Activated CD4-positive, alpha-beta T cell treated with anti-CD3 and anti-CD28 coated beads, Interleukin-2, amount 50 U/mL, for 1 hour (primary cell): ENCODE measurements at places on chromosomes 12 and 14.

DNA sequence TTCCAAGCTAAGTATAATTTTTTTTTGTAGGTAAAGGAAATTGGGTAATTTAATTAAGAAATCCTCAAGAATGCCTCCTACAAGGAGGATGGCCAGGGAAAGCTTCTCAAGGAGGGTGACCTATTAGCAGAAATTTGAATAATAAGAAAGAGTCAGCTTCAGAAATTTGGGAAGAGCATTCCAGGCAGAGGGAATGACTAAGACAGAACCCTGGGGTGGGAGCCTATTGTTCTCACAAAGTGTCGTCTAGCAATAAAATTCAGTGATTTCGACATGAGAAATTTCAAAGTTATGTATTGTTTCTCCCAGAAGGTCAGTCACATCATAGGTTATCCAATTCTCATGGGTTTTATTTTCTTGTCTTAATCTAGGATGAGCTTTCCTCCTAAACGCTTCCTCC lies 1168.4 kb downstream of the AACS start:
- no peak for DNase-seq

DNA sequence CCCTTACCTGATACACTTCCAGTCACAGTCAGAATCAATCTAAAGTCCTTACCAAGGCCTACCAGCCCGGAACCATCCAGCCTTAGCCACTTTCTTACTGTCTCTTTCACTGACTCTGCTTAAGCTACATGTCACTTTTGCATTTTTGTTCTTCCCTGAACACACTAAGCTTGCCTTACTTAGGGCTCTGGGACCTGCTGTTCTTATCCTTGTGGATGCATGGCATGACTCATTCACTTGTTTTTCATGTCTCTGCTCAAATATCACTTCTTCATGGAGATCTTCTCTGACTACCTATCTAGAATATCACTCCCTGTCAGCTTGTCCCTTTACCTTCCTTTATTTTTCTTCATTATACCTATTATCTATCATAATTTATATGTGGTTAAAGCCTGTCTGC lies 65.6 kb upstream of the ZDHHC17 start:
- DNase-seq, result no peak

DNA sequence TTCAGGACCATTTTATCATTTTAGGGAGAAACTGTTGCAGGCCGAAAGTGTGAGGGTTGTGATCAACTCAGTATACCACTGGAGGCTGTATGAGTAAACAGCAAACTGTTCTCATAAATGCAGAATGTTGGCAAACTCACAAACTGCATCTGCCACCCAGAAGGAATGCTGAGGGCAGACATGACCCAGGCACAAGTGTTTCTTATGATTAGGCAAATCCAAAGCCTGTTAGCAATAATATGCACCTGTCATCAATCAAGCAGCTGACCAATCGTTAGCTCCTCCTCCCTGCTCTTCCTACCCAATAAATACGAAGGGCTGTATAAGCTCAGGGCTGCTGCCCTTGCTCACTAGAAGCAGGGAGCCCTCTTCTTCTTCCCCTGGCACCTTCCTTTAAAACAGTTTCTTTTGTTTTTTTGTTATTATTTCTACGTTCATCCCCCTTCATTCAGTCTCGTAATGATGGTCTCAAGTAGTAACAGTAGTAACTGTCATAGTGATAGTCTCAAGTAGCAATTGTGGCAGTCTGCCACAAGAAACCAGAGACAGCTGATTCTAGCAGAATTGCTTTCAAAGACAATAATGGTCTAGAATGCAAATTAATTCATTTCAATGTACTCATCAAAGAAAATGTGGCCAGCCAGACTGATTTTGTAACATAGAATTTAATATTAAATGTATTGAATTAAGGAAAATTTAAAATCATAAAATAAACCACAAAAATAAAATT lies 15.2 kb upstream of the CCDC175 start:
- DNase-seq, result no peak

- DNase-seq, result no peak
Observed at GRCh38 chr12:92288561-92288960, 142.9 kb upstream of the BTG1 start.

DNA sequence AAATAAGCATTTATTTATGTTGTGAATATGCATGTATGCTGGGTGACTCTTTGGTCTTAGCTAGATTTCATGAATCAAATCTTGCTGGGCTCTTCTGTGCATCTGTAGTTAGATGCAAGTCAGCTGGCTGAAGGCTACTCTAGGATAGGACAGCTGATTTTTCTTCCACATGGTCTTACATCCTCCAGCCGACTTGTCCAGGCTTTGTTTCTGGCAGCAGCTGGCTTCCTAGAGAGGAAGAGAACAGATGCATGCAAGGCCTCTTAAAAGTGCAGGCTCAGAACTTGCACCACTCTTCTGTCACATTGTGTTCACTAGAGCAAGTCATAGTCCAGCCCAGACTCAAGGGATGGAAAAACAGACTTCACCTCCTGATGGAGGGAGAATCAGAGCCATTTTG lies 435.4 kb upstream of the STXBP6 start:
- no peak for DNase-seq

DNA sequence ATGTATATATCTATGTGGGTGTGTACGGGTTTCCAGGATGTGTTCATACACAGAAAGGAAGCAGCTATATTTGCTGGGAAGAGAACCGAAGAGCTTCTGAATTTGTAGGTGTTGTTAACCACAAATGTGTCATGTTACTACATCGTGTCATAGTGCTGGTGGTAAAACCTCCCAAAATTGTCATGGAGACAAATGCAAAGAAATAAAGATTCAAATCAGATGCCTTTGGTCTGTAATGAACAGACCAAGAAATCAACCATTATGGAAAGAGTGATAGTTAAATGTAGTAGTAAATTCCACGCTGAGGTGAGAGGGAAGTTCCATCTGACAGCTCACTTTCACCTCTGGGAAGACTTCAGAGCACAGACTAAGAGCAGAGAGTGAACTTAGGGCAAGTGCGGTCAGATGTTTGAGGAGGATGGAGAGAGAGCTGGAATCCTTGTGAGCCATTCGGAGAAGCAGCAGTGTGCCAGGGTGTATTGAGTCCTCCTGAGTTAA lies 487.5 kb downstream of the TMEM121 start:
- DNase-seq, result no peak

DNA sequence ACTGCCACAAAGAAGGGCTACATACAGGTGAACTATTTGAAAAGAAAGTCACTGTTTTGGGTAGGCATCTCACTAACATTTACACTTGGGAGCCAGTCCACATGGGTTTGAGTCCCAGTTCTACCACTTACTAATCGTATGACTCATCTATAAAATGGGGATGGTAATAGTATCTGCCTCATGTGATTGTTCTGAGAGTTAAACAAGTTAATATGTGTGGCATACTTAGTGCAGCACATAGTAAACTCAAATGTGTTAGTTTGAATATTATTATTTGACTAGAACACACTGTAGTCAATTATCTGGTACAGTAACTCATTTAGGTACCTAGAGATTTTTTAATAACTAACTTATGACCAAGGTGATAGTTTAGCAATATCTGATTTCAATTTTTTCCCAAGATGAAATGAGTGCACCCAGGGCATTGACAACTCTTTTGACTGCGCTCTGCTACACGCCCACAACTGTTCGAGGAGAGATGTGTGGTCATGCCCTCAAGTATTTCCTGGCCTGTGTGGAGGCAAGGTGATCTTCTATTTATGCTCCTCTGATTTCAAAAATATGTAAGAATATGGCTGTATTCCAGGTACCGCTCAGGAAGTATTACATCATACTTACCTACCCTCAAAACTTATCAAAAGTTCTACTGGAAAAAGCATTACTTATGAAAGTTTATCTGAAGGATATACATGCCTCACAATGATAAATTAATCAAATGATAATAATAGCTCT lies 210.6 kb upstream of the EGLN3 start:
- DNase-seq, result no peak

GRCh38 chr14:89296281-89296745 lies 120.7 kb downstream of the FOXN3 start:
- DNase-seq, result no peak

DNA sequence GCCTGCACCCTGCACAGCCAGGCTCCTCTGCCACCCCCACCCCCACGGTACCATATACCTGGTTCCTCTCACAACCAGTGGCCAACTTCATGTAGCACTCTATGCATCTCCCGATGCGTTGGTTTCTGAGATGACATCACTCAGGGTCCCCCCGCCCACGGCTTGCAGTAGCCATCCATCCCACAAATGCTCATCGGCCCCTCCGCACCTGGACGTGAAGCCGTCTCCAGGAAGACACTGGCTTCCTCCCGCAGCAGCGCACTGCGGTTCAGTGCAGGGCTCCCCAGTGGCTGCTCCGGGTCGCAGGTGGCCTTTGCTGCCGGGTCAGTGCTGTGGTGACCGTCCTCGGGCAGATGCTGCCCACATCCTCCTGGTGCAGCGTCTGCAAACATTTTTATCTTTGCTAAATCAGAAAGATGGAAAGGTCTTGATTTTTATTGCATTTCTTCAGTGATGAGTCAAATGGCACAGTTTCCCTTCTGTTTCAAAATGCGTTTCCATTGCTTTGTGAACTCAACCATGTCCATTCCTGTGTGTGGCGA lies 27.5 kb upstream of the MMP17 start:
- no peak for DNase-seq

DNA sequence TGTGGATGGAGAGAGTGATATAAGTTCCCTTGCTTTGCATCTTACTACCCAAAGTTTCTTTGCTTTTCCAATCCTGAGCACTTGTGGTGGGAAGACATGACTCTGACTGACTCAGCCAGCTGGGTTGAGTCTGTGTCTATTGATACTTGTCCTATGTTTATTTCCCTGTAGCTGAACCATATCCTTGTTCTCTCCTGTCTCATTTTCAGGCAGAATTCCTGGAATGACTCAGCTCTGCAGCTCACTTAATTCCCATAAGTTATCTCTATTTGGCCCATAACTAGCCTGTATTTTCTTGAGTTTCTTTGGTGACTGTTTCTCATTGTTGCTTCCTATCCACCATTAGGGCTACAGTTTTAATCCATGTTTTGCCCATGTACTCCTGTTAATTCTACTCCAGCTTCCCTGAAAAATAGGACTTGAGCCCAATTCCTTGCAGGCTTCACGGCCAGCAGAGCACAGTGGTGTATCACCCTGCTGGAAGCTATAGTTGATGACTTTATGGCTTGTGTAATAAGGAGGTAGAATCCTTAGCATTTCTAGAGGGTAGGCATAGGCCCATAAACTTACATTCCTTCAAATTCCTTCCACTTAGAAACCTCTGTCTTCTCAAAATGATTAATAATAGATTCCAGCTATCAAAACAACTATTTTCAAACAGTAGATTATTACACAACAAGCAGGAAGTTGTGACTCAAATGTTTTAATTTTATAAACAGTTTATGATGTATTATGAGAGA lies 183.1 kb downstream of the TMTC3 start:
- no peak for DNase-seq

GRCh38 chr14:74763803-74764531 lies 851 bp downstream of the YLPM1 start:
- peak; percentile 13 for DNase-seq

GRCh38 chr14:58792416-58792815 lies 154.7 kb downstream of the DACT1 start:
- DNase-seq, result no peak

GRCh38 chr12:50198829-50199228 lies 31.7 kb upstream of the CERS5 start:
- no peak for DNase-seq

DNA sequence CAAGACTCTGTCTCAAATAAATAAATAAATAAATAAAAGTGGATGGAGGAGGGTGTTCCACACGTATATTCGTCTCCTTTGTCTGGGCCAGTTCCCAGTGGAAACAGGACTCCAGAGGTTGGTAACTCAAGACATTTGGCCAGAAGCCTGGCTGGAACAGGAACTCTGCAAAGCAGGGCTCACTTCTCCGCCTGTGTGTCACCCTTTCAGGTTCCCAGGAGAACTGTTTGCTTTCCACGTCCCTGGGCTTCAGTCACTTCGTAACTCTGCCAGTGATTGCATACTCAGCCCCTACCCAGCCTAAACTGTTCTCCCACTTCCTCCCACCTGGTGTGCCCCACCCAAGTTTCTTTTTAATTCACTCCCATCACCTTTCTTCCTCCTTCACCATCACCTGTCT lies 7.0 kb upstream of the UBE2N start:
- no peak for DNase-seq

- DNase-seq, result no peak
Observed at GRCh38 chr12:111222027-111222414, 146.9 kb downstream of the PHETA1 start.

DNA sequence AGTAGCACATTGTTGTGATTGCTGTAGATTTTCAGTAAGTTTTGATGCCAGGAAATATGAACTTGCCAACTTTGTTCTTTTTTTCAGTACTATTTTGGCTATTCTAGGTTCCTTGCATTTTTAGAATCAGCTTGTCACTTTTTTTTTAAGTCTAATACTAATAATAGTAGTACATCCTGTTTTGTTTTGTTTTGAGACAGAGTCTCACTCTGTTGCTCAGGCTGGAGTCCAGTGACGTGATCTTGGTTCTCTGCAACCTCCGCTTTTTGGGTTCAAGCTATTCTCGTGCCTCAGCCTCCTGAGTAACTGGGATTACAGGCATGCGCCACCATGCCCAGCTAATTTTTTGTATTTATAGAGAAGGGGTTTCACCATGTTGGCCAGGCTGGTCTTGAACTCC lies 16.5 kb downstream of the PWP1 start:
- no peak for DNase-seq

GRCh38 chr12:62537551-62537950 lies 70.9 kb downstream of the MON2 start:
- no peak for DNase-seq

DNA sequence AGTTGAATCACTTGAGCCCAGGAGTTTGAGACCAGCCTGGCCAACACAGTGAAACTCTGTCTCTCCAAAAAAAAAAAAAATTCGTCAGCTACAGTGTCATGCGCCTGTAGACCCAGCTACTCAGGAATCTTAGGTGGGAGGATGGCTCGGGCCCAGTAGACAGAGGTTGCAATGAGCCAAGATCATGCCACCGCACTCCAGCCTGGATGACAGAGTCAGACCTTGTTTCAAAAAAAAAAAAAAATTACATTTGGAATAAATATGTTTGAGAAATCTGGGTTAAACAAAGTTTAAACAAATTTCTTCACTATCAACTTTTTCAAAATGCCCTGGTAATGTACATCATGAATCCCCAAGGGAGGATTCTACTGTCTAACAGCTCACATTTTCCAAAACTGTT lies 187.0 kb upstream of the RASSF8 start:
- DNase-seq, result no peak

- DNase-seq, result no peak
Observed at GRCh38 chr12:87320724-87321123, 708.5 kb downstream of the C12orf50 start.

- no peak for DNase-seq
Observed at GRCh38 chr12:13573698-13574321, 377.3 kb downstream of the EMP1 start.

- DNase-seq, result no peak
Observed at GRCh38 chr12:122947352-122947792, 18.9 kb downstream of the ABCB9 start.

DNA sequence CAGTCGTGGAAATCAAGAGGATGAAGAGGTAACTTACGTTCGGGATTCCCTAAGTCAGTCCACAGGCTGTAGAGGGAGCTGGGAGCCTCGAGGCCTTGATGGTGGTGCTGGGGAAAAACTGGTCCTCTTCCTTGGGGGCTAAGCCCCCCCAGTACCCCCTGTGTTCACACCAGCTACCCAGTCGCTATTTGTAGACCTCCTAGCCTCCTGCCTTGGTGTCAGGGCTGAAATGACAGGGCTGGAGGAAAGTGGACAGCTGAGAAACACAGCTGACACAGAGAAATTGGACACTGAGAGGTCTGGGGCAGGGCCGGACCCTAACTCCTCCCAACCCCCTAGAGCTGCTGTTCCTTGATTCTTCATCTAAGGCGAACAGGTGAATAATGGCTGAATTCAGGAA lies at the start of gene STAC3:
Gene STAC3 (minus strand): TSS at position 232 of the 400 bp plus-strand sequence. CDS start 1,551 bp downstream, outside the sequence.
- DNase-seq, result no peak

GRCh38 chr12:109701064-109701463 lies 12.6 kb upstream of the FAM222A start:
- no peak for DNase-seq
